ENCODE measurements at places on chromosomes 3 and 15. TPM values are rescaled to one million over a fixed set of nuclear protein-coding genes. Genes with fewer than 3 reads are reported as not detected.

The KCNMB3 gene
- 1.7 TPM for total RNA-seq

The OR4M2 gene
- total RNA-seq: not detected

The STRC gene
- 0.29 TPM for total RNA-seq

The CEMIP gene
- 3.6 TPM for total RNA-seq

DNA sequence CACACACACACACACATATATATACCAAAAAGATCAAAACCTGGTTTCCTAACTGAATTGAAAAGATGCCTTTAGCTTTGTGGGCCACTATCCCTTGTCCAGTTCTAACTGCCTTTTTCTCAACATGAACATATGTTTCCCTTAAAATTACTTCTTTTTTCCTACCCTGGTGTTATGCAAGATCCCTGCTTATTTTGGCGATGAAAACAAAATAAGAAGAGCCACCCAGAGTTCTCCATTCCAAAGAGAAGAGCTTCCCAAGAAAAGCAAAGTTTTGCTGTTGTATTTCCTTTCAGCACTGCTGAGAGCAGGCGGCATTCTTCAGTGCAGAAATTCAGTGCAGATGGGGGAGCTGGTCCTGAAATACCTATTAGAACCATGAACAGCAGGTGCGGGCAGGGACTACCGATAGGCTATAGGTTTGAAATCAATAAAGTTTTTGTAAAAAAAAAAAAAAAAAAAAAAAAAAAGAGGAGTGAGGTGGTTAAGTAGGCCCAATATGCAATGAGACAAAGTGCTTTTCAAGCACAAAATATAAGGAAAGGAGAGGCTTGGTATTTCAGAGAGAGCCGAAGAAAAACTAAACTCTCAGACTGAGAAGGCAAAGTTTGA, 238.0 kb downstream of the FOXP1 start:
- DNase-seq: no peak

GRCh38 chr15:80395616-80396015, 8.6 kb upstream of the ARNT2 start:
- no peak for DNase-seq

DNA sequence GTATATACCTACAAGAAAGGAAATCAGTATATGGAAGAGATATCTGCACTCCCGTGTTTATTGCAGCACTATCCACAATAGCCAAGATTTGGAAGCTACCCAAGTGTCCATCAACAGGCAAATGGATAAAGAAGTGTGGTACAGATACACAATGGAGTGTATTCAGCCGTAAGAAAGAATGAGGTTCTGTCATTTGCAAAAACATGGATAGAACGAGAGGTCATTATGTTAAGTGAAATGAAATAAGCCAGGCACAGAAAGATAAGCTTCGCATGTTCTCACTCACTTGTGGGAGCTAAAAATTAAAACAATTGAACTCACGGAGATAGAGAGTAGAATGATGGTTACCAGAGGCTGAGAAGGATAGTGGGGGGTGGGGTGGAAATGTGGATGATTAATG, 53.1 kb downstream of the FAM81A start:
- DNase-seq: no peak

DNA sequence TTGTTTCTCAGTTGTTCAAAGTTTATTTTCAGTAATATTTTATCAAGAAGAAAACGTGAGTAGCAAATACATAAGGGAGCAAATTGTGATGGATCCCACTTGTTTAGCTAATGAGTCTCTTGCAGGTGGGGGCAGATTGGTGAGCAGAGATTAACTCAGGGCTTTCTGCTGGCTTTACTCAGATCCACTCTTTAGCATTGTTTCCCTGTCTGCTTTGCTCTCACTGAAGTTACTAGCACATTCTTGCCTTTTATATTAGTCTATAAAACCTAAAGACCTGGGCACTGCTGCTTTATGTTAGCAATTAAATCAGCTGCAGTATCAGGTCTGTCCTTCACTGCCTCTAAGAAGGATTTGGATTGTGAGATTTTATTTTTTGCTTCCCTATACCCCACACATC, 71.5 kb downstream of the STAC start:
- DNase-seq: no peak

GRCh38 chr3:1723726-1724125, 374.9 kb upstream of the CNTN4 start:
- DNase-seq: no peak

GRCh38 chr15:58229297-58229768, 91.2 kb downstream of the AQP9 start:
- peak; percentile 24 for DNase-seq

GRCh38 chr3:43061101-43061895, 44.6 kb downstream of the POMGNT2 start:
- no peak for DNase-seq

DNA sequence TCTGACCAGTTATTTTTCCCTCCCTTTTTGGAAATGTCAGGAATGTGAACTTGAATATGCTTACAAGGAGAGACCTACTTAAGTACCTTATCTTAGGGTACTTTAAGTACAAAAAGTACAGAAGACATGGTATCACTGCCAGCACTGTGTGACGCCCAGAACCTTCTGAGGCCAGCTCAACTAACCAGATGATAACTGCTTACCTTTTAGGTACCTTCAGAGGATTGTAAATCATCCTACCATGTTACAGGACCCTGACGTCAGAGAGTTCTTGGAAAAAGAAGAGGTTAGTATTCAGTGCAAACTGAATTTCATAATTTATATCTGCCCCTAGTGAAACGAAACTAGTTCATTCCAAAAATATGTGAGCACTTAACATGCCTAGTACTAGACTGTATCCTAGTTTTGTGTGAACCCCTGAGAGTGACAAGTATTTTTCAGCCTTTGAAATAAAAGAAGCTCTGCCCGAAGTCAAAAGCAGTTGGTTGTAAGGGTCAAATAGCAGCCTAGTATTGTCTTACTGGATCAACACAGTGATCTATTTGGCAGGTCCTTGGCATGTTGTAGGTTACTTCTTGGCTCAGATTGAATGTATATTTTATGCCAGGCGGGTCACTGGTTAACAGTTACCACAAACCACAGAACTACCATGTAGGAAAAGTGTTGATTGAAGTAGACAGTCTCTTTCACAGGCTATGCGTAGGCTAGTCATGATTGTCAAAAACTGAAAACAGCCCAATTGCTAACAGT, 23.8 kb upstream of the SNX22 start:
- no peak for DNase-seq

DNA sequence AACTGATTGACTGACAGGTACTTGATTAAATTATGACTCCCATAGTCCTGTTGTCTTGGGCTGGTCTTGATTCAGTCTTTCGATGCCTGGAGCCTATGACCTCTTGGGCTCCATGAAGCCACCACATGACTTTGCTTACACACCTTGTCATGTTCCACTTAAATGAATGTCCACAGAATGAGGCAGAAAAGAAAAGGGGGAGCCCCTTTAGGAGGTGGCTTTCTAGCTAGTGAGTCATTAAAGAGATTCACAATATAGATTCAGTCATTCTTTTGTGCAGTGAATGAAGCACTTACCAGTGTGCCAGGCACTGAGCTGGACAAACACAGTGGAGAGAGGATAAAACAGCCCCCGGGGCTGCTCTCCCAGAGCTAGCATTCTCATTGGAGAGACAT, 17.1 kb downstream of the VIPR1 start:
- DNase-seq: no peak

DNA sequence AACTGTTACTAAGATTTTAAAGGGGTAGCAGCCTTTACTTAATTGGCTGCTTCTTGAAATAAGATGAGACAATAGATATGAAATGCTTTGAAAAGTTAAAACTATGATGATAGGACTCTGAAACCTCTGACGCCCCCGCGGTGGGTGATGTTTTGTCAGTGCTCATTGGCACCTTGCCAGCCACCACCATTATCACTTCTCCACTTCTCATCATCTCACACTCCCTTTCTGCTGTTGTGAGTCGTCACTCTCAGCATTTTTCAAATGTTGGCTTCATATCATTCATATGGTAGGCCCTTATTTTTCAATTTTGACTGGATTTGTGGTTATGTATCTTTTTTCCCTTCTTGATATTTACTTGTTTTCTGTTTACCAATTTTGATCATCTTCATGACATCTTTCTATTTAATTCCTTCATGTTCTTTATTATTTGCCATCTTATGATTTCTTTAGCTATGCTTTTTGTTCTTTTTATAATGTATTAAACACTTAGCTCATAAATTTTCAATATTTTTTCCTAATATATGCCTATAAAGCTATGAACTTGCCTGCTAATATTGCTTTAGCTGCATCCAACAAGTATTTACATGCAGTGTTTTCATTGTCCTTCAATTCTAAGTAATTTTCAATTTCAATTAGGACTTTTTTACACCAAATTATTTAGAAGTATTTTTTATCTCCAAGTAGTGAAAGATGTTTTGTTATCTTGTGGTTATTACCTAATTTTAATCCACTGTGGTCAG, 30.3 kb upstream of the SKOR1 start:
- no peak for DNase-seq

Measured in astrocyte (in vitro differentiated cells and primary cell).